ENCODE measurements at places on chromosomes 5 and 9. TPM values are rescaled to one million over a fixed set of nuclear protein-coding genes. Genes with fewer than 3 reads are reported as not detected.

Gene NMRK1
- 24.4 TPM for total RNA-seq

Gene LTC4S
- total RNA-seq: 4.6 TPM

Gene LIX1
- not detected for total RNA-seq

Gene CATSPER3
- 0.23 TPM for total RNA-seq

Measured in esophagus squamous epithelium (tissue), 5 donors.